ENCODE measurements at places on chromosomes 5 and 9.

GRCh38 chr5:32711681-32712480, 760 bp downstream of the NPR3 start:
- no peak for DNase-seq

DNA sequence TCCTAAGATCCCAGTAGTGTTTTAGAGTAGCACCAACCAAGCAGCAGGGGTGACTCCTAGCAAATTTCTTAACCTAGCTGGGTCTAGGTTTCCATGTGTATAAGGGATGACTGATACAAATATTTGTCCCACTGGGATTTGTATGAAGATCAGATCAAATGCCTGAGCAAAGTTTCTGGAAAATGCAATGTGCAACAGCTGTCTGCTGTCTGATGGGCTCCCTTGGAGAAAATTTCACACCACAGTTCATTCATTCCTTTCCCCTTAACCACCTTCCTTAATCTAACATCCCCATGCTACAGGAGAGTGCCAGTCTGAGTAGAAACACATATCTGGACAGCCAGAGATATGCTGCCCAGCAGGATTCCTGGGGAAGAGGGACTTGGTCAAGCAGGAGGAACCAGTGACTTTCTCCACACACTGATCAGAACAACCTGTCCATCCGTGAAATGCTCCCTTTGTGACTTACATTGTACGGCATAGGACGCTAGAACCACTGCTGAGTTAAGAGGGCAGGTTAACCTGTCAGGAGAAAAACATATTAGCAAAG, 53.3 kb downstream of the PTPN3 start:
- no peak for DNase-seq

- no peak for DNase-seq
Observed at GRCh38 chr9:121326130-121326838, 43.8 kb downstream of the STOM start.

- no peak for DNase-seq
Observed at GRCh38 chr9:22097707-22098106, 88.6 kb upstream of the CDKN2B start.

- no peak for DNase-seq
Observed at GRCh38 chr9:136352682-136353081, 10.9 kb downstream of the DNLZ start.

DNA sequence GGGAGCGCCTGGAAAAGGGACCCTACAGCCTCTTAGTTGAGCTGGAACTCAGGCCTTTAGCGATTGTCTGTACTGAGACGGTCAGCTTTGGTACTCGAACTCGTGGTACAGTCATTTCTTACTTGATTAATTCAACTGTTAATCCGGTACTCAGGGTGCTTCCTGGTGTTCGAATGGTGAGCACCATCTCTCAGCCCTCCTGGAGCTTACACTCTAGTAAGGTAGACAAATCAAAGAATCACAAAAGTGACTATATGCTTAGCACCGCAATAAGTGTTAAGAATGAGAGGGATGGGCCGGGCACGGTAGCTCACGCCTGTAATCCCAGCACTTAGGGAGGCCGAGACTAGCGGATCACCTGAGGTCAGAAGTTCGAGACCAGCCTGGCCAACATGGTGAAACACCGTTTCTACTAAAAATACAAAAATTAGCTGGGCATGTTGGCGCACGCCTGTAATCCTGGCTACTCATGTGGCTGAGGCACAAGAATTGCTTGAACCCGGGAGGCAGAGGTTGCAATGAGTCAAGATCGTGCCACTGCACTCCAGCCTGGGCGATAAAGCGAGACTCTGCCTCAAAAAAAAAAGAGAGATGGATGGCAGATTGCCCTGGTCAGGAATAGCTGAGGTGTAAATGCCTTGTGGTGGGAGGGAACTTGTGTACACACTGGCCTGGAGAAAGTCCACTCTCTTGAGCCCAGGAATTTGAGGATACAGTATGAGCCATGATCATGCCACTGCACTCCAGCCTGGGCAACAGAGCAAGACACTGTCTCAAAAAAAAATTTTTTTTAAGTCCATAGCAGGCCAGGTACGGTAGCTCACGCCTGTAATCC, 981 bp downstream of the TCOF1 start:
- no peak for DNase-seq

DNA sequence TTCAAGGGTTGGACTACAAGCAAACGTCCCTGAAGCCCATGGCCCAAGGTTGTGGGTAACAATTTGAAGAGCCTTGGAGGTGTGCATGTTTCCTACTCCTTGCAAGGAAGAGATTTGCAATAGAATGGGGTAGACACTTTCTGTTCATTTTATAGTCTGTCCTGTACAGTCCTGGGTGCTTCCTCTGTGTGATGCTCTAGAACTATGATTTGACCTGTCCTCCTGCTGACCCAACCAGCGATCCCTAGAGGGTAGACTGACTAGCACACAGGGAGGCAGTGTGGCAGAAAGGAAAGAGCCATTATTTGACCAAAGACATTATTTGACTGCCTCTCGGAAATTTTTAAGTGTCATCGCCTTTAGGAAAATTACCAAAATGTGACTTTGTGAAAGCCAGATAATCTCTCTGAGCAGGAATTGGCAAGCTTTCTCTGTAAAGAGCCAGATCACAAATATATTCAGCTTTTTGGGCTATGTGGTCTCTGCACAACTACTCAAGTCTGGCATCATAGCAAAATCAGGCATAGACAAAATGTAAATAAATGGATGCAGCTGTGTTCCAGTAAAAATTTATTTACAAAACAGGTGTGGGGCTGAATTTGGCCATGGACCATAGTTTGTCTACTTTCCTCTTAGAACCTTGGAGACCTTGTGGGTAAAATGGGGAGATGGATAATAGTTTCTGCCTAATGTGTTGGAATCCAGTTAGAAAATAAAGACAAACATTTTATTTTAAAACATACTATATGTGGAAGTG, 106.8 kb downstream of the DMRT2 start:
- no peak for DNase-seq

GRCh38 chr5:82816926-82817325, 260.3 kb downstream of the TMEM167A start:
- no peak for DNase-seq

- no peak for DNase-seq
Observed at GRCh38 chr9:3035579-3036332, 191.9 kb upstream of the PUM3 start.

GRCh38 chr5:144549580-144549979, 378.9 kb downstream of the KCTD16 start:
- no peak for DNase-seq

DNA sequence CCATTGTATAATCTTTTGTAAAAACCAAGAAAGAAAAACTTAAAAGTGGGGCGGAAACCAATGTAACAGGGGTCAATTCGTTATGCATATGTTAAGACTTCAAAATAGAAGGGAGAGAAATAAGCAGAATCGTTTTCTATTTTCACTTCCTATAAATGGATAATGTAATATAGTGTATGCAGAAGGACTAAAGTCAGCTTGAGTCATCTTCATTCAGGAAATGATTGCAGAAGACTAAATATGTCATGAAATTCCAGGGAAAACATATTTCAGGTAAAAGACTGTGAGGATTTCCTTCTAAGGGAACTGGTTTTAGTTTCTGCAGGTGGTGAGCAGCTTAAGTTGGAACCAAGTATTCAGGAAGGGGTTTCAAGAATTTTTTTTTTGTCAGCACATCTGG, 753.3 kb downstream of the IRX1 start:
- no peak for DNase-seq

DNA sequence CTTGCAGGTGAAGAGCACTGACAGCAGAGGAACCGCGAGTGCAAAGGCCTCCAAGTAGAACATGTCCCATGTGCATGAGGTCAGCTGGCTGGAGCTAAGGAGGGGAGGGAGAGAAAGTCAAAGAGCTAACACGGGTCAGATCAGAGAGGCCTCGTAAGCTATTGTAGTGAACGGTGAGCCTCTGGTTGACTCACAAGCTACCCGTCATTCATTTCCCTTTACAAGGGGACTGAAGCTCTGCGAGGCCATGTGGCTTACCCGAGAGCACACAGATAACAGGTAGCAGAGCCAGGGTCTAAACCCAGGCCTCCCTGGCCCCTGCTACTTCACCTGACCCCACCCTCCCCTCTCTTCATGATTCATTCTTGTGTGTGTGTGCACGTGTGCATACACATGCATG, 152.7 kb upstream of the ADRA1B start:
- no peak for DNase-seq

- DNase-seq = no peak
Observed at GRCh38 chr5:113379936-113380806, 54.6 kb downstream of the TSSK1B start.

DNA sequence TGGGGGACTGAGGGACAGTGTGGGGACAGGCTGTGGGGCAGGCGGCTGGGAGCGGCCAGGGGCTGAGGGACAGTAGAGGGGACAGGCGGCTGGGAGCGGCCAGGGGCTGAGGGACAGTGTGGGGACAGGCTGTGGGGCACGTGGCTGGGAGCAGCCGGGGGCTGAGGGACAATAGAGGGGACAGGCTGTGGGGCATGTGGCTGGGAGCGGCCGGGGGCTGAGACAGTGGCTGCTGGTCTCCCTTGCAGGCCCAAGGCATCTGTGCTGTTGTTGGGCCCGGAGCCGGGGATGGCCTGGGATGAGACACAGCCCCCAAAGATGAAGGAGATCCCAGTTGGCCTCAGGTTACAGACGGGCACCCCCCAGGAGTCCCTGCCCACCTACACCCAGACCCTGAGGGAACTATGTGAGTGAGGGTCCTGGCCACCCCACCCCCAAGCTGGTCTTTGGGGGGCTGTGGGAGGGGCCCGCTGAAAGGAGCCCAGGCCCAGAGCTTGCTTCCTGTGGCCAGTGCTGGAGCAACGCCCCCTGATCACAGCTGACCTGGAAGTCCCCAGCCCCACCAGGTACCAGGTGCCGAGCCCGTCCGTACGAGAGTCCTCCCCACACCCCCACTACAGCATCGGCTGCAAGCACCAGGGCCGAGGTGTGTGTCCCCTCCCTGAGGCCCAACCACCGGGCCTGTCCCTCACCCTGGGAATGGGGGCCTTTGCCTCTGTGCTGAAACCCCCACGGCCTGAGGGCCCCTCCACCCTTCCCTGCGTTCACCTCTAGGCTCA, 593 bp downstream of the STPG3 start:
- no peak for DNase-seq

GRCh38 chr5:66012271-66012670, 85.9 kb downstream of the ERBIN start:
- no peak for DNase-seq

DNA sequence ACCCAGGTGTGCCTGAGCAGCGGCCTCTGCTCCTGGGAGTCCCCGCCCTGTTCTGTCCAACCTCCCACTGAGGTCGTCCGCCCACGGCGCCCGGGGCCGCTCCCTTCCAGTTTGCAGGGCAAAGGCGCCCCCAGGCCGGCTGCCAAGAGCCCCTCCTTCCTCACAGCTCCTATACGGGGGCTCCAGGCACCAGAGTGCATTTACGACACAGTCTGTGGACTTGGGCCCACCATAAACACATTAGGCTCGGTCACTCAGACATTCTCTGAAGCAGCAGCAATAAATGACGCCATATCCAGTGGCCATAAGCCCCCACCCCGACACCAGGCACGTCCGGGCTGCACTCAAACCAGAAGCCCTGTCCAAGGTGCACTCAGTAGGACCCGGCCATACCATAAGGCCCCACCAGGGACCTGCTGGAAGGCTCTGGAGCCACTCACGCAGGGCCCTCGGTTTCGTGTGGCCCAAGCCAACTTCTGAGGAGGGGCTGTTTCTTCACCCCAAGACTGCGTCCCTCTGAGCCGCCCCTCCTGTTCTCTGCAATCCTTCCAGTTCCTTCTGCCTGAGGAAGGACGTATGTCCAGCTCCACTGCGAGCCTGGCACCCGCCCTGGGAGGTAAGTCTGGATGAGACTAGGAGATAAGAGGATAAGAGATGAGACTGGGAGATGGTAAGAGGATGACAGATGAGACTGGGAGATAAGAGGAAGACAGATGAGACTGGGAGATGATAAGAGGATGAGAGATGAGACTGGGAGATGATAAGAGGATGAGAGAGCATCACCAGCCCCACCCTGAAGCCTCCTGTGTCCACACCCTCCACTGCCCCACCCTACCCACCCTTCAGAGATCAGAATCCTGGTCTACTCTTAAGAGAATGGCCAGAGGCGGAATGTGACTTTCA, 26.7 kb downstream of the SLC6A18 start:
- DNase-seq = no peak

DNA sequence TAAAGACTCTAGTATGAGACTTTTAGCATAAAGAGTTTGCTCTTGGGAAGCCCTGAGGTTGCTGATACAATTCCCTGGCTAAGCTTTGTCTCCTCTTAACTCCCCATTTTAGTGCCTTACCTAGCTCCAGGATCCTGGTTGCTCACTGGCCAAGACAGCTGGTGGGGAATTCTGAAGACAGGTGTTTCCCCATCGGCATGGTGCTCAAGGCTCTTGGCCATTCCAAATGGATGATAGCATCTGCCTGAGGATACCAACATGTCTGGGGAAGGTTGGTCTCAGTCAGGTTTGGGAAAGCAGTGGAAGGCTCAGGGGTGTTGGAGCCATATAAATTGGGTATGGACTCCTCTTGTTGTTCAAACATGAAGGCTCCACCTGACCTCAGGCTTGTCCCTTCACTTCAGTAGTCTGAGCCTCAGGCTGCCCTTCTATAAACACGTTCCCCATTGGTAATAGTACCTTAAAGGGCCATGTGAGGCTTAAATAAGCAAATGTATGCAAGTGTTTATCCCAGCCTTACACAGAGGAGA, 44.5 kb upstream of the CXCL14 start:
- no peak for DNase-seq
